SK-N-MC (cell line): ENCODE measurements at places on chromosomes 1 and 21.

DNA sequence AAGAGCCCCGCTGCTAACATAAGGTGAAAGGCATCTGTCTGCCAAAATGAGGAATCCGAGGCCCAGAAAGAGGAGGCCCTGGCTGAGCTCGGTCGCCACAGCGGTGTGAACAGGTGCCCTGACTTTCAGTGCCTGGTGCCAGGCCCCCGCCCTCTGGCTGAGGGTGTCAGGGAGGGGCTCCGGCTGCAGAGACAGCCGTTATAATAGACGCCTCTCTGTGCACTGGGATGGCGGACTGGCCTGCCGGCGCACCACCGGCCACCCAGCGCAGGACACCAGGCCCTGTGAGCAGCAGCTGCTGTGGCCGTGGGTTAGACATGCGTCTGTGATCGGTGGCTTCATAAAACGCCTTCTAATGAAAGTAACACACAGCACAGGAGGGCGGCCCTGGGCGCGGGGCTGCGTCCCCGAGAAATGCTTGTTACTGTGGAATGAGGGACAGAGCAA is 51.4 kb upstream of the ACTRT2 start:
- no peak for DNase-seq

DNA sequence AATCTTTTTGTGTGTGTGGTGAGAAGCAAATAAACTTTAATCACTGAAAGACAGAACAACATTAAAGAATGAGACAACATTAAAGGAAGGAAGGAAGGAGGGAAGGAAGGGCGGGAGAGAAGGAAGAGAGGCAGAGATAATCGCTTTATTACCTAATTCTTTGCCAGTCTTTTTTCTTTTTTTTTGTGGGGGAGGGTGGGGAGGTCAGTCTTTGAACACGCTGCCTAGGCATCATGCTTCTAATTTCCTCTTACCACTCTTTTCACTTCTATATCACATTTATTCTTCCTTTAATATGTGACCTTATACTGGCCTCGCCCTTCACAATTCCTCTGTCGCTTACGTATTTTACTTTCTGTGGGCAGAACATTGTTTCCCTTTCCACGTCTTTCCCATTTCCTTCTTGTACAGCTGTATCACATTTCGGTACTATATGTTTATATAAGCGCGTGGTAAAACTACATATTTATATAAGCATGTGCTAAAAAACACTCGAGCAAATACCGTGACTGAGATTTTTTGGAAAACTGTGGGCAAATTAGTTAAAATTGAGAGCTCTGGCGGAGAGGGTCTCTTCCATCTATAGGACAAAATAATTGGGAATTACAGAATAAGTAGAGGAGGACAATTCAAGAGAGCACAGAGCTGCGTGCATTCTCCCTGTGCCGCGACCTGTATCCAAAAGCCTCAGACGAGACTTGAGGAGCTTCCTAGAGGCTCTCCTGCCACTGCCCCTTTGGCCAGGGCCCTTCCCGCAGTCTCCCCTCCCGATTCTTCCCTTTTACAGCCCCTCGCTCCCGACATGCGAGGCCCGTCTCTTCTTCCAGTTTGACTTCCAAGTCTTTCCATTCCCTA is 823 bp upstream of the PRKAA2 start:
- no peak for DNase-seq

DNA sequence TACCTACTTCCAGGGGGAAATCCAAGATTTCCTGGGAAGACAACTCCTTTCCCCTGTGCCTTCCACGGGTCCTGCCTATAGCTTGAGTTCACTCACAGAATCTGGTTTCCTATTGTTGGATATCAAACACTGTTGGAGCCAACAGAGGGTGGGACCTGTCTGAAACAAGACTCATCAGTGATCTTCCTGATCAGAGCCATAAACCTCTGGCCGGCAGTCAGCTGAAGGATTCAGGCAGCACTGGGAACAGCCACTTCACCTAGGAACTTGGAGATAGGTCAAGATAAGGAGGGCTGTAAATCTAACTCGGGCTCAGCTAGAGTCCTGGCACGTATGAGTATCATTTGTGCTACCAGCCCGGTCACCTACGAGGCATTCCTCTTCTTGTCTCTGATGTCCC is 23.3 kb downstream of the SH3BP5L start:
- DNase-seq: no peak

DNA sequence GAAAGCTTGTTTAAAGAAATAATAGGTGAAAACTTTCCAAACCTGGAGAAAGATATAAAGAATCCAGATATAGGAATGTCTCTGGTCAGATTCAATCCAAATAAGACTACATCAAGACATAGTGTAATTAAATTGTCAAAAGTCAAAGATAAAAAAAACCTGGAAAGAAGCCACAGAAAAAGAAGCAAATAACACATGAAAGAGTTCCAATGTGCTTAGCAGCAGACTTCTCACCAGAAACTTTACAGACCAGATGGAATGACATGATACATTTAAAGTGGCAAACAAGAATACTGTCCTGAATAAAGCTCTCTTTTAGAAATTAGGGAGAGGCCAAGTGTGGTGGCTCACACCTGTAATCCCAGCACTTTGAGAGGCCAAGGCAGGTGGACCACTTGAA is 1039.9 kb downstream of the KCNT2 start:
- DNase-seq: no peak
